ENCODE measurements at places on chromosomes 2 and 18.

DNA sequence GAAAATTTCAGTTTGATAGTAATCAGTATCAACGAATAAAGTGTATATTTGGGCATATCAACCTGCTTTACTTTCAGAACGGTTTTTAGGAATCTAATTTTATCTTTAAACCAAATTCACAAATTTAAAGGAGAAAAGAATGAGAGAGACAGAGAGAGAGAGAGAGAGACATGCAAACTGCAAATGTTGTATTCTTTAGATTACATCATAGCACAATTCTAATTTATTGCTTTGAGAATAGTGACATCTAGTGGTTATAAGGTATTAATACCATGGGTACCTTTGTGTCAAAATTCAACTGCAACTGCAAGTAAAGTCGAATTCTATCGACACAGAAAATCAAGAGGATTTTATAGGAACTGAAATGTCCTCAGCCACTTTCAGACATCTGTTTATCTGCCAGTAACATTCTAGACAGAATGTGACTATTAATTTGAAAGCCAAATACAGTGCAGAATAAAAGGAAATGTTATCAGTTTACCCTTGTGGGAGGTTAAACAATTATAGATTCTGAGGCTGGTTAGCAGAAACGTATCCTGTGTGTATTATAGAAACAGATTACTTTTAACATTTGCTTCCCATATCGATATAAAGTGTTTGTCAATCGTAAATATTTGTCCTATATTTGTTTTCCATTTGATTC lies 529.8 kb upstream of the VRK2 start:
- no peak for DNase-seq

DNA sequence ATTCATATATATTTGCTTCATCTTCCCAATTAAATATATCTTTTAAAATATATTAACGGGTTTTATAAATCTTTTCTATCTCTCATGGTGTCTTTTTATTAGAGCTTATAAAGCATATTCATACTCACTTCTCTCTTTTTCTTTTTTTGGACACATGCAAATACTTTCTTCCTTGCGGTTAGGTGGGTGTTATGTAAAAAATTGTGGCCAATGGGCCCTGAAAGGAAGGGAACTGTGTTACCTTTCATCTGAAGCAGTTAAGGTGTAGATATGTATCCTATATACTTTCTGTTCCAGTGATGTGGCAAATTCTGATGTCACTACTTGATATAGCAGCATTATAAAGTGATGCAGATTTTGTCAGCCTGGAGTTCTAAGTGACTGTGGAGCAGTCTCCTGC lies 714.5 kb downstream of the PLCL1 start:
- no peak for DNase-seq

GRCh38 chr18:3782901-3783300 lies 332.9 kb downstream of the TGIF1 start:
- no peak for DNase-seq

DNA sequence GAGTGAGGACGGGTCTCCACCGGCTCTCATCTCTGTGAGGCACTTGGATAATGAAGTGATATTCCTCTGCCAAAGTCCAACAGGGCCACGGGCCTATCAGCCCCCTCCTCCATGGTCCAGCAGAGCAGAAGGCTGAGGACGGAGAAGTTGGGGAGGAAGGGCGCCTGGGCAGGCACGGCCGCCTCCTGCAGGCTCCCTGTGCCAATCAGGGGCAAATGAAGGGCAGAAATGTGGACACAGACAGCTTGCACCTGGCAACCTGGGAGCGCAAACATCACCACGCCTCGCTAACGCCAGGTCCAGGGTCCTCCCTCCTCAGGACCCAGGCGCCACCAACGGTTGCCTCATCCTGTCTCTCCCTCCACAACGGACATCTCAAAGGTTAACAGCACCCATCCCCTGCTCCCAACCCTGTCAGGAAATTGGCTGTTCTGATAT lies 24.3 kb downstream of the SMAD7 start:
- DNase-seq: no peak

- DNase-seq: no peak
Measured at GRCh38 chr18:62396381-62396780, 71.3 kb downstream of the TNFRSF11A start.

DNA sequence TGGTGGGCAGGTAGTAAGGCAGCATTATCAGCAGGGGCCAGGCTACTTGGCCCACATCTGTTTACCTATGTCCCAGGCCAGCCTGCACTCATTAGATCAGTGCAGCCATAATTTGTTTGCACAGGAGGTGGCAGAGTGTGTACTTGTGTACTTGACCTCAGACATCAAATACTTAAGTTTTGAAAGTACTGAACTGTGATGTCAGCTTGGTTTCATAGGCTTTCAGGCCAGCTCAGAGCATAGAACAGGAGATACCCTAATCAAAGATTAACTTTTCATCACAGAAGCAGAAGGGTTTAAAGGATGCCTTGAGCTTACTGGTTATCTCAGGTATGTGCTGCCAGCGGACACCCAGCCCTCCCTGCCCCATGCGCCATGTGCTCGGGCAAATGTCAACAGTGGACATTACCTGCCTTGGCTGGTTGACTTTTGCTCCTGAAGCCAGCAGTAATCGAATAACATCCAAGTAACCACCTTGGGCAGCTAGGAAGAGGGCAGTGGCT lies 33.2 kb downstream of the ANKRD29 start:
- no peak for DNase-seq

DNA sequence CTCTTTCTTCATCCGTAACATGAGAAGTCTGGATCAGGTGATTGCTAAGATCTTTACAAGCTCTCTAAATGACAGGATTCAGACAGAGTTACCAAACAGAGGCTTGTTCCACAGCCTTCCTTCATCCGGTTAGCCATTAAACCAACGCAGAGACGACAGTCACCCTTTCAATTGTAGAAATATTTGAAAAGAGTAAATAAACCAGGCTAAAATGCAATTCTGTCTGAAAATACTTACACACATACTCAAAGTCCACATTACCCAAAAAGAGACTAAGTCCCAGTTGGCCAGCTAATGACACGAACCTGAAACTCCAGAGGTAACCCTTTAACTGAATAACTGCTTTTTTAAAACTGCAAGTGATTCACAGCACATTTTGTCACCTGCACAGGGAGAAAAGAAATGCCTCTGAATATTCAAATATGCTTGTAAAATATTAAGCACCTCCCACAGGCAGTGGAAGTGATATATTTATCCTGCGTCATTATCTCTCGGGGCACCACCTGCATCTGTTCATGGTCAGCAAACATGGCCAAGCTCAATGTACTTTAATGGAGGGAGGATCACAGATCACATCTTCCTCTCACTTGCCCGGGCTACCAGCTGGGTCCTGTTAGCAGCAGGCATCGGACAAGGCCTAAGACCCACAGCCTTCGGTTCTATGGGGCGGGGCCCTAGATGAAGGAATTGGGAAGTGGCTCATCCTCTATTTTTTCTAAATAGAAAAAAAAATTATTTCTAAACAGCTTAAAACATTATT lies 38.8 kb upstream of the DNER start:
- DNase-seq: no peak

DNA sequence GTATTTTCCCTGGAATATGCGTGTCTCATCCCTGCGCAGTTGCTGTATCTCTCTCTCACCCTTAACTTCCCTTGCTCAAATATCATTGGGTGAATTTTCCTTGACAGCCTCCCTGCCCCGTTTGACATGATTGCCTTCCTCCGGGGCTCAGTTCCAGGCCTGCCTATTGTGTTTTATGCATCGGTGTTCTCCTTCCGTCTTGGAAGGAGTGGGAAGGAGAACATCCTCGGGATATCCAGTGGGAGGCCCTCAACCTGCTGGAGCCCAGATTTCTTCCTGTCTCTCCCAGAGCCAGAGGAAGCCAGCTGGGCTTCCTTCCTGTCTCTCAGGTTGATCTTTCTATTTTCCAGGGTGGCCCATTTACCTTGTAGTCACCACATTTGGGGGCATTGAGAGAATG lies 434.7 kb upstream of the HS6ST1 start:
- DNase-seq: no peak
